ENCODE measurements at places on chromosomes 4 and X. TPM values are rescaled to one million over a fixed set of nuclear protein-coding genes. Genes with fewer than 3 reads are reported as not detected.

DNA sequence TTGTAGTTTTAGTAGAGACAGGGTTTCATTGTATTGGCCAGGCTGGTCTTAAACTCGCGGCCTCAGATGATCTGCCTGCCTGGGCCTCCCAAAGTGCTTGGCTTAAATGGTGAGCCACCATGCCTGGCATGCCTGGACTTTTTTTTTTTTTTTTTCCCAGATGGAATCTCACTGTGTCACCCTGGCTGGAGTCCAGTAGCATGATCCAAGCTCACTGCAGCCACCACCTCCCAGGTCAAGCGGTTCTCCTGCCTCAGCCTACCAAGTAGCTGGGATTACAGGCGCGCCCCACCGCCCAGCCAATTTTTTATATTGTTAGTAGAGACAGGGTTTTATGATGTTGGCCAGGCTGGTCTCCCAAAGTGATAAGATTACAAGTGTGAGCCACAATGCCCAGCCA, 8.4 kb downstream of the UBE2K start:
- peak; percentile 93 for DNase-seq
- H3K4me3 ChIP-seq = 0 out of 2 replicates have a peak overlapping the region, but pooled peaks have one; percentile 35
- peak overlapping the region; percentile 88 for H3K27ac ChIP-seq
- H3K4me1 ChIP-seq = peaks cover 32% of the 10 kb centered on the region

DNA sequence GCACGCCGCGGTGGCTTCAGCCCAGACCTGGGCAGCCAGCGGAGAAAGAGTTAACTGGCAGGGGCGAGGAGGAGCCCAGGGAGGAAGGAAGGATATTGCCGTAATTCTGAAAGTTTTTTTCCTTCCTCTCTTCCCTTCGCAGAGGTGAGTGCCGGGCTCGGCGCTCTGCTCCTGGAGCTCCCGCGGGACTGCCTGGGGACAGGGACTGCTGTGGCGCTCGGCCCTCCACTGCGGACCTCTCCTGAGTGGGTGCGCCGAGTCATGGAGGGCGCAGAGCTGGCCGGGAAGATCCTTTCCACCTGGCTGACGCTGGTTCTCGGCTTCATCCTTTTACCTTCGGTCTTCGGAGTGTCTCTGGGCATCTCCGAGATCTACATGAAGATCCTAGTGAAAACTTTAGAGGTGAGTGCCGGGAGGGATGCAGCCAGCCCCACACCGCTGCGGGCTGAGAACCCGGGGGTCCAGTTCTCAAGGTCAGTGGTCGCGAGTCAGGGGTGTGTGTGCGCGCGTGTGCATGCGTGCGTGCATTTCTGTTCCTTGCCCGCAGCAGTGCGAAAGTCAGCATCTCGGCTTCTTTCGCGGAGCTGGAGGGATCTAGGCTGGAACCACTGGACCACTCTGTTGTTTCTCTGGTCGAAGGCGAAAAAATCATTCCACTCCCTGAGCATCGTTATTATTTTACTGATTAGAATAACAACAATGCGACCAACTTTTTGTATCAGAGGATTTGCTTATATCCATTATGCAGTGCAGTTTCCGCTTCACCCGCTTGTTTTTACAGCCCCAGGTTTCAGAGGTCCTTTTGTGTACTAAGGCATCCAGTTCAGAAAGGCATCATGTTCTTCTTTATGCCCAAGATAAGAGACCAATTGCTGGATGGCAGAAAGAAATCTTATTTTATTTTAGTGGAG, 709 bp downstream of the GPAT3 start:
- H3K4me1 ChIP-seq = peaks cover 5% of the 10 kb centered on the region
- H3K36me3 ChIP-seq = no peaks in the 10 kb centered on the region
- H3K27me3 ChIP-seq = peaks cover 19% of the 10 kb centered on the region
- H3K4me3 ChIP-seq = peak overlapping the region; percentile 93

Gene BEX3
- total RNA-seq = 154 TPM

Gene INTU
- 4.4 TPM for total RNA-seq

Gene FAM184B
- not detected for total RNA-seq

Gene TBX22
- not detected for total RNA-seq

GRCh38 chrX:17361620-17362019, 13.4 kb upstream of the NHS start:
- H3K27me3 ChIP-seq = no peaks in the 10 kb centered on the region
- no peak overlapping the region for H3K4me3 ChIP-seq
- no peaks in the 10 kb centered on the region for H3K4me1 ChIP-seq
- H3K36me3 ChIP-seq = no peaks in the 10 kb centered on the region
- H3K27ac ChIP-seq = no peak overlapping the region
- DNase-seq = no peak

Gene HMGB3
- 12.1 TPM for total RNA-seq

- peak overlapping the region; percentile 64 for H3K4me3 ChIP-seq
- H3K27me3 ChIP-seq = peaks cover 44% of the 10 kb centered on the region
- H3K27ac ChIP-seq = no peak overlapping the region
- no peaks in the 10 kb centered on the region for H3K36me3 ChIP-seq
- DNase-seq = peak; percentile 28
Observed at GRCh38 chr4:104491481-104492182, 3.1 kb downstream of the CXXC4 start.

GRCh38 chr4:84939113-84939512, 27.4 kb downstream of the WDFY3 start:
- H3K4me1 ChIP-seq = peaks cover 36% of the 10 kb centered on the region
- DNase-seq = no peak
- H3K27me3 ChIP-seq = no peaks in the 10 kb centered on the region
- peak overlapping the region; percentile 52 for H3K4me3 ChIP-seq
- H3K27ac ChIP-seq = peak overlapping the region; percentile 51

Measured in GM23248 (cell line).